Lung (tissue), 17 donors: ENCODE measurements at places on chromosomes 7 and 10.

- no peak for DNase-seq
Observed at GRCh38 chr7:15925608-15926007, 239.1 kb upstream of the MEOX2 start.

DNA sequence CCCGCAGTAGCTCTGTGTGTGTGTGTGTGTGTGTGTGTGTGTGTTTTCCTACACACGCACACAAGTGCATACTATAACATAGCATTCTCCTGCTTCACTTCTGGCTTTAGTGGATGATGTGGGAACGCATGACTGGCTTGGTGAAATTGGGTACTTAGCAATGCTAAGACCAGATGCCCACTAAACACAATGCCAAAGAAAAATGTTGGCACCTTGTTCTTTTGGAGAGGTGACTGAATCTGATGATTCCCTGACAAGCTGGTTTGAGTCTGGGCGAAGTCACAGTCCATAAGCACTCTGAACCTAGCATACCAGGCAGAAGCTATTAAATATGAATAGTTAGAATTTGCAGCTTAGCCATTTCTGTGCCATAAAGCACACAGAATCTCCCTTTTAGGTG is 68.0 kb upstream of the CDCA7L start:
- no peak for DNase-seq

DNA sequence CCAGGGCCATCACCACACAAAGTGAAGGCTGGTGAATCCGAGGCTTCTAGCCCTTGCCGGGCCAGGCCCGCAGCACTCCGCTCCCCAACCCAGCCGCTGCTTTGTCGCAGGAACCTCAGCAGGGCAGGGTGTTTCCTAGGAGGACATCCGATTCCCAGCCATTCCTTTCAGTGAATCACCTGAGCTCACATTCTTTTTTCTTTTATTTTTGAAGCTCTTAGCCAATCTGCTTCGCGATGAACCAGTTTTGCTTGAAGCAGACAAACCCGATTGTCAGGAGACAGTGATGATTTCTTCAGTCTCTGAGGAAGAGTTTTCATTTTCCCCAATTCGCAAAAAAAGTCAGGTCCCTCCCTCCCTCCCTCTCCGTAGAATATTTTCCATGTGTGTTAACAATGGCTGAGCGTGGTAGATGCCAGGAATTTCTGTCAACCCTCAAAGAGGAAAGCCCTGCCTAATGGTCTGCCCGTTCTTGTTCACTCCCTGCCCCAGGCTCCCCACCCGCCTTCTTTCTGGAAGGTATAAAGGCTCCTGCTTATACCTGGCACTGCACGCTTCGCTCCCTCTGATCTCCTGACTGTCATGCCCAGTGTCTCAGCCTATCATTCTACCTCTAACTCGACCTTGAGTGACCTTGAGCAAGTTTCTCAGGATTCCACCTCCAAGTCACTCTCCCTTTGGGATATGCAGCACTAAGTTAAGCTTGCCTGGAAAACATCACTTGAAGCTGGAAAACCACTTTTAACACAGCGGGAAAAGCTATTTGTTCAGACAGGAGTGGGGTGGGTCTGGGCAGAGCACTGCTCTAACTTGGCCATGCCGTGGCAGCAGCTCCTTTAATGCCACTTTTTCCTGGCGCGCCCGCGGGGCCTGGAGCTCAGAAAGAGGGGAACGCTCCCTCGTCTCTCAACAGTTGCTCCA is 35.1 kb downstream of the EGFR start:
- DNase-seq = no peak

GRCh38 chr10:4448030-4448429 is 378.0 kb upstream of the AKR1E2 start:
- peak; percentile 84 for DNase-seq

GRCh38 chr7:44052771-44053365 is 8.4 kb downstream of the DBNL start:
- no peak for DNase-seq

DNA sequence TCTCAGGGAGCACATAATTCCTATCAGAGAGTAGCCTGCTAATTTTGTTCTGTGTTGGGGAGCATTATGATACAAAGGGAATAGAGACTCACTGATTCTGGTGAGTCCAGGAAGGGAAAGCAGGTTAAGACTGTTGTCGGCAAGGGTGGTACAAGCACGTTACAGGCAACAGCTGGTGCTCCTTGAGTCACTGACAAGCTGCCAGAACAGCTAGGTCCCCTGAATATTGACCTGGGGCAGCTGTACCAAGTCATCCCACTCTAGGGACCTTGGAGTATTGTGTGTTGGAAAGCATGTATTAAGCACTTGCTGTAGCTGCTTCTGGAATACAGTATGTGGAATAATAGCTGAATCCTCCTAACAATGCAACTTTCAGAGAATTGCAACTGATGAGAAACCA is 37.0 kb upstream of the GLCCI1 start:
- no peak for DNase-seq

- DNase-seq = no peak
Observed at GRCh38 chr7:66426332-66426731, 202.3 kb upstream of the KCTD7 start.

DNA sequence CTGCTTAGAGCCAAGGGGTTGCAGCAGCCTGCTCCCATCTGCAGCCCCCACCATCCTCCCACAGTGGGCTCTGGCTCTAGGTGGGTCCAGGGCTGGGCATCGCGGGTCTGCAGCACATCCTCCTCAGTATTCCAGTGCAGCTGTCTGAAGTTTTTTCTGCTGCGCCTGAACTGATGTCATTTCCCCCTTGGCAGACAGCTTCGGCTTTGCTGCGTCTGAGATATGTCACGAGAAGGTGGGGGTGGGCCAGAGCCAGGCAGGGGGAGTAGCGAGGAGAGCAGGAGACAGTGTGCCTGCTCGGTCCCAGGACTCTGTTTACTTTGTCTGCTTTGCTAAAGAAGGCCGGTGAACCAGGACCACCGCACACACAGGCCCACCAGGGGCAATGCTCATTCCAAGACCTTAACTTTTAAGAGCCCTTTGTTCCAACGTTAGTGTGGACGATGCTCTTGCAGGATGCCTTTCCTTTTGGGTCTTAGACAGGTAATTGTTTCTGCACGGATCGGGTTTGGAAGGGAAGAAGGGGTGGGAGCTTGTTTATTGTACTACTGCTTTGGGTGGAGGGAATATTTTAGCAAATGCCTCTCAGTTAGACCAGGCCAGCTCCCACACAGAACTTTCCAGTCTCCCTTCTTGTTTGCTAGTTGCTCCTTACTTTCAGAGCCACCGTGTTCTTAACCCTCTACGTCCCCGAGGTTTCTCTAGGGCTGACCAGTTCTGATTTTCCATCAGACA is 32.4 kb downstream of the WBP1L start:
- peak; percentile 96 for DNase-seq

DNA sequence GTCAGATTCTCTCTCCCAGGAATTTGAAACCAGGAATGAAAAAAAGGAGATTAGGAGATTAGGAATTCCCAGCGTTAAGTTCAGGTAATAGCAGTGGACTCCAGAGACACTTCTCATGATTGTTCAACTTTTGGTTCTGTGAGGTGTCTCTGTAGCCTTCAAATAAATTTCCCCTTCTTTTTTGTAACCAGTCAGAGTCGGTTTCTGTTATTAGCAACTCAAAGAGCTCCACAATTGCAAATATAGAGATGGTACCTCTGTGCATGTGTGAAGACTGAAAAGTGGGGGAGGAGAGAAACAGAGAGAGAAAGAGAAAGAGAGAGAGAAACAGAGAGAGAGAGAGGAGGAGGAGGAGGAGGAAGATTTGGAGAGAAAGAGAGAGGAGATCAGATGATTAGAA is 112.8 kb upstream of the STEAP1B start:
- DNase-seq = no peak

GRCh38 chr7:156666368-156667109 is 26.0 kb downstream of the RNF32 start:
- DNase-seq = no peak

DNA sequence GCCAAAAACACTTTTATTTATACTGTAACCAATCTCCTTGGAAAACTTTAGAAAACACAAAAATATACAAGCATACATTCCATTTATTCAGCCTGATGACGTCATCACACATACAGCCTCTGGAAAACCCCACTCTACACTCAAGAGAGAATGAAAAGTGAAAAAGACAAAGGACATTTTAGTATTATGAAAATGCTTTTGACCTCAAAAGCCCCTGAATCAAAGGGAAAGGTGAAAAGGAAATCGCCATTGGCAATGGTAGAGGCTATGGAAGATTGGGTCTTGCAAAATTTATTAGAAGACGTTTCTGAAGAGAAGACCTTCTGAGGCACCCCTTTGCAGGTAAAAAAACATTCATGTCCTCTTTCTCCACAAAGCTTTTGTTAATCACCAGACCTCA is 82.9 kb upstream of the STRIP2 start:
- DNase-seq = no peak

GRCh38 chr10:12349629-12350166 is 351 bp downstream of the CAMK1D start:
- DNase-seq = no peak

DNA sequence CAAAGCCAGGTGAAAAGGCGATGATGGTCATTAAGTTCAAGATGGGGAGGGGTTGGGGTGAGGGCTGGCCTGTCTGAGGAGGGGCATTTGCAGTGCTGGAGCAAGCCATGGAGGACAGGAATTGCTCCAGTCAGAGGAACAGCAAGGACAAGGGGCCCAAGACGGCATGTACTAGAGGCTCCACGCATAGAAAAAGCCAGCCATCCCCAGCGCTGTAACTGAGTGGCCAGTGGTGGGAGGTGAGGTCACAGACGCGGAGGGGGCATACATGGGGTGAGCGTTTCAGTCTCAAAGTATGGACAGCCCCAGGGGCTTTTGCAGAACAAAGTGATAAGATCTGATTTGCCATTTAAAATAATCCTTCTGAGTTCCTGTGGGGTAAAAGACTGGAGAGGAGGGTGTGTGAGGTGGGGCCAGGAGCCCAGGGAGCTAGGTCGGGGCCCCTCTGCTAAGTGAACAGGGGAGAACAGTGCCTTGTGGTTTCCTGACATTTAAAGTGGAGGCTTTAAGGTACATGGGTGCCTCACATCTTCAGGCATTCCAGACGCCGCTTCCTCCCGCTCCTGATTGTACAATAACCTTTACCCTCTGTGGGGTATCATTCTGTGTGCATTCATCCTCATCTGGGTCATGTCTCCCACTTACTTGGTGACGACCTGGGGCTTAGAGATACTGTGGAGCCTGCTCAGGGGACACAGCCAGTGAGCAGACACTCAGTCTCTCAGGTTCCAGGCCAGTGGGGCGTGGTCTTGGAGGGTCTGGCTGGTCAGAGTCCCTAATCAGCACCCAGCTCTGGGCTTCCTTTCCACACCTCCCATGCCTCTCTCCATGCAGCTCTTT is 105.6 kb upstream of the GPR26 start:
- no peak for DNase-seq
